ENCODE measurements at places on chromosomes 16 and 17.

DNA sequence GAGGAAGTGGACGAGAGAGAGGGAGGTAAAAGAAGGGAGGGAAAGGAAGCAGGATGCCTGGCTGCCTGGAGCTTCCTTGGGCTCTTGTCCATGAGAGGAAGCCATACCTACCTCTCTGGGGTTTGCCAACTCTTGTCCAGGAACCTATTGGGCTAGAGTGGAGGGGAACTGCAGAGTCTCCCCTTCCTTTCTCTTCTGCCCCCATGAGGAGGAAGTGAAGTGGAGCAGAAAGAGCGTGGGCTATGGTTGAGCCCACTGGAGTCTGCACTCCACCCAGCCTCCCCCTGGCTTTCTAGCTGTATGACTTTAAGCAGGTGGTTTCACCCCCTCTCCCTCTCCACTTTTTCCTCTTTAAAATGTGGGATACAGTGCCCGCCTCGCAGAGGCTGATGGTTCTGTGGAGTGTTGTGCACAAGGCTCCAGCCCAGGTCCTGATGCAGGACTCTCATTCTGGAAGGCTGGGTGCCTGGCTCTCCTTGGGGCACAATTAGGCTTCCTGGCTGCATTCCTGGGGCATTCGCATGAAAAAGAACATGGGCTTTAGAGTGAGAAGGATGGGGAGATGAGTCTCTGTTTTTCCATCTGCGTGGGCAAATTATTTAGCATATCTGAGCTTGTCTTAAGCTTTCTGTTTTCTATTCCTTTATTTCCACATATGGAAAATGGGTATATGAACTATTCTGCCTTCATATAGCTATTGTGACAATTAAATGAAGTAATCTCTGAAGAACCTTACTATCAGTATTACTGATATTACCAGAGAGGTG, 40.7 kb downstream of the HLF start:
- DNase-seq = no peak

- DNase-seq = no peak
Observed at GRCh38 chr17:20289984-20290383, 177.4 kb downstream of the LGALS9B start.

- DNase-seq = no peak
Observed at GRCh38 chr16:56945847-56946527, 14.0 kb downstream of the HERPUD1 start.

- DNase-seq = no peak
Observed at GRCh38 chr17:49690256-49690655, 12.4 kb upstream of the SPOP start.

- DNase-seq = no peak
Observed at GRCh38 chr17:35603674-35604073, 16.6 kb downstream of the AP2B1 start.

GRCh38 chr17:3827124-3827773, 18.8 kb downstream of the NCBP3 start:
- peak; percentile 41 for DNase-seq

DNA sequence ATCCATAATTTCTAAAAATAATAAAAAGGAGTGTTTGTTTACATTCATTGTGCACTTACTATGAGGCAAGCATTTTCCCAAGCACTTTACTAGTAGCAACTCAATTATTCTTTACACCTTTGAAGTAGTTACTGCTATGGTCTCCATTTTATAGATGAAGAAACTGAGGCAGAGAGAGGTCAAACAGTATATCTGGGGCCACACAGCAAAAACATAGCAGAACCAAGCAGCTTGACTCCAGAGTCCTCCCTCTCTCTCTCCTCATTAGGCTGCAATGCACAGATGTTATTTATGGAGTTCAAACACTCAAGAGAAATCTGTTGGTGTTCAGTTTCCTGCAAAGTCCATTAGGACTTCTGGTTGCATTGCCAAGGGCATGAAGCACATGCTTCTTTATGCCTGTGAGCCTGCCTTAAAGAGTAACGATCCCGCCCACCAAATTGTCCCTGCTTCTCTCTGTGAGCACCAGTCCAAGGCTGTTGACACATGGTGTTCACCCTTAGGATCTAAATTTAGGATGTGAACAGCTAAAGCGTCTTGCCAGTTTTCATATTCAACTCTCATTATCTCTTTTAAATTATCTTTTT, 44.0 kb downstream of the GPRC5B start:
- DNase-seq = no peak

- no peak for DNase-seq
Observed at GRCh38 chr17:16423226-16423872, 8.0 kb downstream of the TRPV2 start.

GRCh38 chr16:72198021-72198711, 26.2 kb upstream of the PMFBP1 start:
- no peak for DNase-seq

DNA sequence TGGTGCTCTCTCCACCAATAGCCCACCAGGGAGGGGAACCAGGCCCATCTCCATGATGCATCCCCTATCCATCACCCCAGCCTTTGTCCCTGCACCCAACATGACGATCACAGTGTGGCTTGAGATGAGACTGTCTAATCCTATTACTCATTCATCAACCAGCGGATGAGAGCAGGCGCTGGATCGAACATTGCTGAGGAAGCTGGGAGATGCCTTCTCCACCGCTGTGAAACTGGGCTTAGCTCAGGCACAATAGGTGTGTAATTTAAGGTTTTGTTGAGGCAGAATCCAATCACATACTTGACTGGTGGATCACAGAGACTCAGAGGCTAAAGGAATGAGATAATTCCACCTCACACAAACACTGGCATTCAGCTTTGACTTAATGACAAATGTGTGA, 64.6 kb upstream of the IRX3 start:
- no peak for DNase-seq

DNA sequence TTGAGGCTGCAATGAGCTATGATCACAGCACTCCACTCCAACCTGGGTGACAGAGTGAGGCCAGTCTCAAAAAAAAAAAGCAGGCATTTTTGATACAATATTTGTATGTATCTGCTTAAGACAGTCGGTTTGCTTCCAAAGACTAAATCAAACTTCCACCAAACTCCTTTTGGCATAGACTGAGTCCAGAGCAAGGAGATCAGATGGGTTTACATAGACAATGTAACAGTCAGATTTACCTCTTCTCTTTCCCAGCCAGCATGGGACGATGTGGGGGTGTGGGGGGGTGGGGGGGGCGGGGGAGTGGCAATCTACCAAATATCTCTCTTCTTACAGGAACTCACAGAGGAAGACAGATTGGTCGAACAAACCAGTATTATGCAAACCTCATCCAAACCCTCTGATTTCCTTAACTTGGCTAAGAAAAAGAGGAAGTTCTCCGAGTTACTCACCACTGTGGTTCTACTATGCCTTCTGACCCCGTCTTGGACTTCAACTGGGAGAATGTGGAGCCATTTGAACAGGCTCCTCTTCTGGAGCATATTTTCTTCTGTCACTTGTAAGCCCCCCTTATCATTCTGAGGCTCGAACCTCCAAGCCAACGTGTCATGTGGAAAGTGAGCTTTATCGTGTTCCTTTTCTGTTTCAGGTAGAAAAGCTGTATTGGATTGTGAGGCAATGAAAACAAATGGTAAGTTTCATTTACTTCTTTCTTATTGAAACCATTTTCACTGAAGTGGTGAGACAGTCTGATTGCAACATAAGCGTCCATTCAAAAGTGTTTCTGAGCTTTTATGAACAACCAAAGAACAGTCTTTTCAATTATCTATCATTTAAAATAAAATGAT, at the start of gene MILR1:
Gene MILR1 (plus strand): TSS at position 451 of the 848 bp plus-strand sequence. CDS start 54 bp downstream, at position 505.
- DNase-seq = no peak

- peak; percentile 10 for DNase-seq
Observed at GRCh38 chr16:48054881-48055601, 100.8 kb downstream of the ABCC12 start.

DNA sequence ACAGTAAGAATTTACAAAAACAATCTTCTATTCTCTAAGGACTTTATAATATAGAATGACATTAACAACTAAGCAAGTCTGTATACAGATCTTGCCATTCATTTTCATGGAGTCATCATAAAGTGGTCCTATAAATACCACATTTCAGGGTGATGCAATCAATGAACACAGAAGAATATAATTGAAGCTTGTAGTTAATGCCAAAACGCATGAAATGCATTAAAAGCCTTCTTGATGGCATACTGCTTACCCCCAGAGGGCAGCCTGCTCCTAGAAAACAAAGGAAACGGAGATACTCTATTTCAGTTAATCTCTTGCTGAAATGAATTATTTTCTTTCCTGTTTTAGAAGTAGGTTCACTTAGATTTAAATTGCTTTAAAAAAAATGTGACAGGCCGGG, 45.2 kb upstream of the STAC2 start:
- DNase-seq = no peak

GRCh38 chr17:76550712-76551615, 11.1 kb downstream of the PRCD start:
- no peak for DNase-seq

GRCh38 chr17:4272213-4272971, 8.6 kb upstream of the ANKFY1 start:
- no peak for DNase-seq

DNA sequence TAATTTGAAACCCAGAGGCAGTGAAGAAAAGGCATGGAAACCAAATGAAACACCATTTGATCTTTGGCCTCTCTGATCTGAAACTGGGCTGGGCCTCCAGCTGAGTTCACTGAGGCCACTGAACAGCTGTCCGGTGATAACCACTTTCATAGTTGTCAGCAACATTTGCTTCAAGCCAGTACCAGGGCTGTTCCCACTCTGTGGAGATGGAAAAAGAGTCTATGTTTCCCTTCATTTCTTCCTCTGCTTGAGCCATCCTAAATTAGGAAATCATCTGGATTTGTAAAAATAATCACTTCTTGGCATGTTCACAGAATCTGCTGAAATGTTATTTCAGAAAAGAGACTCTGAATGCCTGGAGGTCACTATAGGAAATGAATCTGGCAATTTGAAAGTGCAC, 119.3 kb downstream of the STX8 start:
- no peak for DNase-seq

DNA sequence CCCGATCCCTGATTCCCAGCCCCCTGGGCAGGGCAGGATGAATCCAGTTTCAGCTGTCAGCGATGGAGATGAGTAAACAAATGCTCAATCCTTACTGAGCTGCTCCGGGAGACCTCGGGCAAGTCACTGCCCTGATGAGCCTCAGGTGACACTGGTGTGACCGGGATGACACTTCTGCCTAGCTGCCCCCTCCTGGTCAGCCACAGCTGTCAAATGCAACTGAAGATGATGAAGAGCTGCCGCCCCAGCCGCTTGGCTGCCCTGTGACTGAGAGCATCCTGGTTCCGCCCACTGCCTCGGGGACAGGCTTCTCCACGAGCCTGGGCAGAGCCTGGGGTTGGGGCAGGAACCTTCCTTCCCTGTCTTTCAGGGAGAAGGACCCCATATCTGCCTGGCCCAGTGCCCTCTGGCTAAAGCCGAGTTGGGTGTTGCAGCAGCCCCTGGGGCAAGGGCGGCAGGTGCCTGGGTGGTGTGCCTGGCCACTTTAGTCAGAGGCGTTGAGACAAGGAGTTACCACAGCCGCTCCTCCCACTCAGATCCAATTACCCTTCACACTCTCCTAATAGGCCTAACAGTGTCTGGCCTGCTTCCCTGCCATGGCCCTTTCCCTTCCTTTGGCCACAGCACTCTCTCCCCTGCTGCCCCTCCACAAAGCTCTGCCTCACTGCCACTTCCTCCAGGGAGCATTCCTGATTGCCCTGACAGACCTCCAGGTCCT, 5.5 kb downstream of the CCL17 start:
- DNase-seq = no peak

GRCh38 chr16:1435921-1436697, 5.2 kb downstream of the PERCC1 start:
- DNase-seq = no peak

GRCh38 chr16:30748634-30749445, 615 bp downstream of the PHKG2 start:
- no peak for DNase-seq

GRCh38 chr17:47190770-47191169, 1.7 kb upstream of the CDC27 start:
- DNase-seq = no peak

DNA sequence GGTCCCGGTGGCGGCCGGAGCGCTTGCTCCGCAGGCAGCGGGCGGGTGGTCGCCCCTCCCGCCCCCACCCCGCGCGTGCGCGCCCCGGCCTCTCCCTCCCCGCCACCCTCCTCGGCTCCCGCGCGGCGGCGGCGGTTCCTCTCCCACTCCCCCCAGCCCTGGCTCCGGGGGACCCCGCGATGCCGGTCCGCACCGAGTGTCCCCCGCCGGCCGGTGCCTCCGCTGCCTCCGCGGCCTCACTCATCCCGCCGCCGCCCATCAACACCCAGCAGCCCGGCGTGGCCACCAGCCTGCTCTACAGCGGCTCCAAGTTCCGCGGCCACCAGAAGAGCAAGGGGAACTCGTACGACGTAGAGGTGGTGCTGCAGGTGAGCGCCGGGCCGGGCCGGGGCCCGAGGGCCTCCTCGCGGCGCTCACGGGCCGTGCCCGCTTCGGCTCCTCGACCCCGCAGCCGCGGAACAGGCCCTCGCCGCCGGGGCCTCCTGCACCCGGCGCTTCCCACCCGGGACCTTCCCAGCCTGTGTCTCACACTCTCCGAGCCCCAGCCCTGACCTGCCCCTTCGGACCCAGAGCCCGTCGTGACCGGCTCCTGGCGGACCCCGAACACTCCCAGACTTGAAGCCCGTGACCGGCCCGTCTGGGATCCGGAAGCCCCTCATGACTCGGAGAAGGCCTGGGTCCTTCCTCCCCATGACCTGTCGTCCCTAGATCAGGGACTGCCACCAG, 490 bp downstream of the GID4 start:
- no peak for DNase-seq

DNA sequence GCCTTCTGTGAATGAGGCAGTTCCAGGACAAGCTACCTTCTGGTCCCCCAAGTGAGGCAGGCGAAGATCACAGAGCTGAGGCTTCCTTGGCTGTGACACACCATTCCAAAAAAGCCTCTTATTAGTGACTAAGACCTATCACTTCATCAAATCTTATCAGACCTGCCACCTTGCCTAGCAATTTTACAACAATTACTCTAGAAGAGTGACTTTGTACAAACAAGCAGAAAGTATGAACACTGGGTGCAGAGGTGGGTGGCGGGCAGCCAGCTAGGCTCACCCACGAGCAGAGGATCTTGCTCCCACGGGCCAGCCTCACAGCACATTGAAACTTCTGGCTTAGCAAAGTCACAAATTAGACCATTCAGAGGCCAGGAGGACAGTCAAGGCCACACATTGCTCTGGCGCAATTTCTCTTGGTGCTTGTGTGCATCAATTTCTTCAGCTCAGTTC, 2.2 kb upstream of the ICAM2 start:
- no peak for DNase-seq

- no peak for DNase-seq
Observed at GRCh38 chr17:17635126-17635525, 43.6 kb upstream of the PEMT start.
